ENCODE measurements at places on chromosomes 3 and 15.

GRCh38 chr3:8366219-8366810 is 135.3 kb upstream of the LMCD1 start:
- DNase-seq, result no peak

GRCh38 chr3:13045904-13046568 is 27.2 kb downstream of the IQSEC1 start:
- DNase-seq, result no peak

DNA sequence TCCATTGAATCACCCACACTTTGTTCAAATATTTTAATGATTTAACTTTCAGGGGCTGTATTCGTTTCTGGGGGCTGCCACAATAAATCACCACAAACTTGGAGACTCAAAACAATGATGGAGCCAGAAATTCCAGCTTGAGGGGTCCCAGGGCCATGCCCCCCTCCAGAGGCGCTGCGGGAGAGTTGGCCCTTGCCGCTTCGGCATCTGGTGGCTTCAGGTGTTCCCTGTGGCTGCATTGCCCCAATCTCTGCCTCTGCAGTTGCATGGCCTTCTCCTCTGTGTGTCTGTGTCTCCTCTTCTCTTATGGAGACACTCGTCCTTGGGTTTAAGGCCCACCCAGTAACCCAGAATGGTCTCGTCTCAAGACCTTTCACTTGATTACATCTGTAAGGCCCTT is 144.7 kb downstream of the CHSY1 start:
- DNase-seq, result no peak

DNA sequence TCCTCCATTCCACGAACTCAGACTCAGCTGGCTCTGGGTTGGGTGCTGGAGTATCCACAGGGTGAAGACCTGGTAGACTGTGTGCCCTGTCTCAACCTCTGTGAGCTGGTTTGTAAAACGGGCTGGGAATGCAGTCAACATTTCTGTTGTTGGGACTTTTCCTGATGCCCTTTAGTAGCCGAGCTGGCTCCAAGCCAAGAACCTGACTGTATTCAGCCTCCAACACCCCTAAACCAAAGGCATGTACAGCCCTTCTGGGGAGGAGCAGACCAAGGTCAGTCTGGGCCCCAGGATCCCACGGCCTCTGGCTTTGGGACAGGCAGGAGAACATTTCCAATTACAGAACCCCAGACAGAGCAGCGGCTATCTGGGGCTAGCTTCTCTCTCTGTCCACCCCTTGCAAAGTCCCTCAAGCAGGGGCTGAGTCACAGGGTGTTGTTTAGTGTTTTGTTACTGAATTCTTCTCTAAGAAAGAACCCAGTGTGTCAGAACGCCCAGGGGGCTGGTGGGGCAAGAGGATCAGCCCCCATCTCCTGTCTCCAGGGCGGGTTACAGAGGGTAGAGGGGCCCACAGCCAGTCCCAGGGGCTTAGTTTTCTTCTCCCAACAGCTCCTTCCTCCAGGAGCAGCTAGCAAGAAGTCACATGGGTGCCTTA is 56.8 kb upstream of the SLC6A6 start:
- DNase-seq, result no peak

DNA sequence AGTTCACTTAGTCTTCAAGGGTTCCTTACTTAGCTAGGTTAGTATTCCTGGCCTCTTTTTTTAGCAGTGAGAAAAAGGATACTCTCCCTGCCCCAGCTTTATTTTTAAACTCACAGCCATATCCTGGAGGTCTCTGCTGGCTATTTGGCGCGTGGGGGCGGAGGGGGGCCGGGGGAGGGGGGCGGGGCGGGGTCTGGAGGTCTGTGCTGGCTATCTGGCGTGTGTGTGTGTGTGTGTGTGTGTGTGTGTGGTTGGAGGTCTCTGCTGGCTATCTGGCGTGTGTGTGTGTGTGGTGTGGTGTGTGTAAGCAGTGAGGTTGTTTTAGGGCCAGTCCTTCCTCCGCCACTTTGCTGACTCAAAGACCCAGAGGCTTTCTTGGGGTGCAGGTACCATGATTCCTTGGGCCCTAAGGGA is 579 bp upstream of the PLAAT1 start:
- no peak for DNase-seq

DNA sequence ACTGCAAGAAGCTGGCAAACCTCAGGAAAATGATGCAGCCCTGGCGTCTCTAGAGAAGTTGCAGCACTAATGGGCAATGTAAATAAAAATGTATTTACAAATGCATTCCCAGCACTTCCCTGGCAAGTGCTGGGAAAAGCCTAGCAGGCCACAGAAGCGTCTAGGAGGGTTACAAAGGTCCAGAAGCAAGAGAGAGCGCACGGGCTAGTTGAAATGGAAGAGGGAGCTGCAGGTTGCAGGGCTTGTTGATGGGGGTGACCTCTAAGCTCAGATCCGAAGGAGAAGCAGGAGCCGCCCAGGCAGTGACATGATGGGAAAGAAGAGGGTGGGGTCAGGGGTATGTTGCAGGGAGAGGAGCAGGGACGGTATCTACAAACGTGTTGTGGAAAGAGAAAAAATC is 2.7 kb upstream of the KNL1 start:
- DNase-seq, result no peak

DNA sequence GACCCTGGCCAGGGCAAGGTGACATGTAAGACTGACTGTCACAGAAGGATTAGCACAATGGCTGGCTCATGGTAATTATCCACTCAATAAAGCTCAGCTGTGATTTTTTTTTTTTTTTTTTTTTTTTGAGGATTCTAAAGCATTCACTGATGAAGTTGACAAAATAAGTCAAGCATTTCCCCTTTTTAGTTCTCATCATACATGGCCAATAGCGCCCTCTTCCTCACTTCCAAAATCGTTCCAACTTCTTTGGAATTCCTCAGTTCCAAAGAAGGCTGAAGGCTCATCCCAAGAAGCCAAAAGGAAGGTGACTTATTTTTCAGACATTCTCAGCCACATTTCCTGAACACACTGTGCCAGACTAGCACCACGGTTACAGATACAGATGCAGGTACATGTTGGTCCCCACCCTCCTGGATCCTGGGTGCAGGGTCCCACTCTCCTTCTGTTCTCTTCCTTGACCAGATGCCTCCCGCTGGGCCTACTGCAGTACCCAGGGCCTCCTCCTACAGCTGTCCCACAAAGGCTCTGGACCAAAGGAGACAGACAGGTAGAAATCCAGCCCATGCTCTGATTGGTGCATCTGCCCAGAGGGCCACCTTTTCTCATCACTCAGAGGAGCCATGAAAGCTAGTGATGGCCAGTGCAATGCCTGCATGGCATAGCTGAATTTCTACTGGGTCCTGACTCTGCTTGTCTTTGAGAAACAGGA is 202.6 kb downstream of the UACA start:
- no peak for DNase-seq

- DNase-seq, result no peak
Measured at GRCh38 chr15:38217191-38217595, 35.4 kb upstream of the SPRED1 start.

GRCh38 chr15:101641894-101642293 is 10.3 kb downstream of the TM2D3 start:
- no peak for DNase-seq

DNA sequence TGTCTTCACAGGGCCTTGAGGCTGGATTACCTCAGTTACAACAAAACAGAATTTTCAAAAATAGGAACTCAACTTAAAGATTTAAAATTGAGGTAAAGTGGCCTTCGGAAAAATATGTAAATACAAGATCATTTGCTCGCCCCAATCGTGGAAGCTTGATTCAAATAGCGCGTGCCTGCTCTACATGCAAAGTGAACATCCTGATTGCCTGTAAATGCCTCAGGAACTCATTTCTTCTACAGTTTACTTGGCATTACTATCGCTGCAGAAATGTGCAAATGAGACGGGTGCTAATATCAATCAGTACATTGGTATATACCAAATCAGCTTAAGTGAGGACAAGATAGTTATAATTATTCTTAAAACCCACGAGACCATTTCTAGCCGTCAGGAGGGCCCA is 159.2 kb downstream of the XXYLT1 start:
- no peak for DNase-seq

DNA sequence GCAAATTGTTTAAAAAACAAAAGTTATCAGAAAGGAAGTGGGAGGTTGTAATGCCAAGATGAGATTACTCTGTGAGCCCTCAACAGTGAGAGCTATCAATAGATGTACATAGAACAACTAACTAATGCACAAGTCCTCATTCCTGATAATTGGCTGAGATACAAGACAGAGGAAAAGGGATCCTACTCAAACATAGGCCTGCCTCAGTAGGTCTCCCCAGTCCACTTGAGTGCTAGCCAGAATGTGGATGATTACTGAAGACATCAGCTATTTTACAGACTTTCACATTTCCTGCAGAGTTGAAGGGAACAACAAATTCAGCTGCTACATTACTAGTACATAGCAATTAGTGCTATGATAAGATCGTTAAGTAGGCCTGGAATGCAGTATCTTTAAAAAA is 981.9 kb downstream of the TUSC7 start:
- DNase-seq, result no peak

DNA sequence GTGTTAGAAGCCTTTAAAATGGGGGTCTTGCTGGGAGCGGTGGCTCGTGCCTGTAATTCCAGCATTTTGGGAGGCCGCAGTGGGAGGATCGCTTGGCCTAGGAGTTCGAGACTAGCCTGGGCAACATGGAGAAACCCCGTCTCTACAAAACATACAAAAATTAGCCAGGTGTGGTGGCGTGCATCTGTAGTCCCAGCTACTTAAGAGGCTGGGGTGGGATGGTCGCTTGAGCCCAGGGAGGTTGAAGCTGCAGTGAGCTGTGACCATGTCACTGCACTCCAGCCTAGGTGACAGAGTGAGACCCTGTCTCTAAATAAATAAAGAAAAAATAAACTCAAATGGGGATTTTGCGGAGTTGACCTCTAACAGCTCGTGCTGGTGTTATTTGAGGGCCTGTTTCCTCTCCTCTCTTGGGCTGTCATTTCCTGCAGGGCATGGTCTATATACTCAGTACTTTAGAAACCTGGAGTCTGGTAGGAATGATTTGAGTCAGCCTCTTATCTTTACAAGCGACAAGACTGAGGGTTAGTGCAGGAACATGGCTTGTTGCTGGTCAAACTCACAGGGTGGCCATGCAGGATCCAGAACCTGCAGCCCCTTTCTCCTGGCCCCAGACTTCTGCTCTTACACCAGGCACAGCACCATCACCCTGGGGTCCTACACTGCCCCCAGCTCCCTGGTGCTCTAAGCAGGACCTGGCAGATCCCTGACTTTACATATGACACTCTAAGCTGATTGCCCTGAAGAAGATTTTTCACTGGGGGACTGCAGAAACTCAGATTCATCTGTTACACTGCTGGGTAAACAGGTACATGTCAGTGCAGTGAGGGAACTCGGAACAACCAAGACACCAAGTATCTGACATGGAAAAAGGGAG is 15.1 kb downstream of the EHD4 start:
- no peak for DNase-seq

DNA sequence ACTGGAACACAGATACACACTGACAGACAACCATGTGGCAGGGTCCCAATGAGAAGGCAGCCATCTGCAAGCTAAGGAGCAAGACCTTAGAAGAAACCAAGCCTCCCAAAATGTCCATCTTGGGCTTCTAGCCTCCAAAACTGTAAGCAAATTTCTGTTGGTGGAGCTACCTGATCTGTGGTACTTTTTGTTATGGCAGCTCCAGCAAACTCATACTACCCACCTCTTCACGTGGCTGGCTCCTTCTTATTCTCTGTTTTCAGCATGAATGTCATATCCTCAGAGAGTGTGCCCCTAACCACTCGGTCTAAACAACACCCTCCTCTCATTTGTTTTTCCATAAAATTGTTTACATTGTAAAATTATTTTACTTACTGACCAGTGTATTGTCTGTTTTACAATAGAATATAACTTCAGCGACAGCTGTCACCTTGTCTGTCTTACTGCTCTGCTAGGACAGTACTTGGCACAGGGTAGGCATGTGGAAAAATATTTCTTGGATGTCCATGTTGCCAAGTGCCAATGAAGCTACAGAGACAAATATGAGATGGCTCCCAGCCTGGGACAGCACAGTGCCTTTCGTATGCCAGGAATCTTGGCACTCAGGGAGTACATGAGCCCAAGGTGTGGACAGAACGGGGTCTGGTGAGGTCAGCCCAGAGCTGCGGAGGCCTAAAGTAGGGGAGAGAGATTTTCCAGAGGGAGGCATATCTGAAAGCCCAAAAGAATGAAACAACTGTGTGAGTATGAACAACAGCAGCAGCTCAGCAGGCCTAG is 17.4 kb upstream of the SLC25A36 start:
- no peak for DNase-seq

DNA sequence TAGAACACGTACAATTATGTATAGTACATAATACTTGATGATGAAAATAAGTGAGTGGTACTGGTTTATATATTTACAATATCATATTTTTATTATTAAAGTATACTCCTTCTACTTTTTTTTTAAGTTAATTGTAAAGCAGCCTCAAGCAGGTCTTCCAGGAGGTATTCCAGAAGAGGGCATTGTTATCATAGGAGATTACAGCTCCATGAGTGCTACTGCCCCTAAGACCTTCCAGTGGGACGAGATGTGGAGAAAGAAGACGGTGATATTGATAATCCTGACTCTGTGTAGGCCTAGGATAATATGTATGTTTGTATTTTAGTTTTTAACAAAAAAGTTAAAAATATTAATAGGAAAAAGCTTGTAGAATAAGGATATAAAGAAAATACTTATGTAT is 40.3 kb upstream of the SCN5A start:
- DNase-seq, result no peak

DNA sequence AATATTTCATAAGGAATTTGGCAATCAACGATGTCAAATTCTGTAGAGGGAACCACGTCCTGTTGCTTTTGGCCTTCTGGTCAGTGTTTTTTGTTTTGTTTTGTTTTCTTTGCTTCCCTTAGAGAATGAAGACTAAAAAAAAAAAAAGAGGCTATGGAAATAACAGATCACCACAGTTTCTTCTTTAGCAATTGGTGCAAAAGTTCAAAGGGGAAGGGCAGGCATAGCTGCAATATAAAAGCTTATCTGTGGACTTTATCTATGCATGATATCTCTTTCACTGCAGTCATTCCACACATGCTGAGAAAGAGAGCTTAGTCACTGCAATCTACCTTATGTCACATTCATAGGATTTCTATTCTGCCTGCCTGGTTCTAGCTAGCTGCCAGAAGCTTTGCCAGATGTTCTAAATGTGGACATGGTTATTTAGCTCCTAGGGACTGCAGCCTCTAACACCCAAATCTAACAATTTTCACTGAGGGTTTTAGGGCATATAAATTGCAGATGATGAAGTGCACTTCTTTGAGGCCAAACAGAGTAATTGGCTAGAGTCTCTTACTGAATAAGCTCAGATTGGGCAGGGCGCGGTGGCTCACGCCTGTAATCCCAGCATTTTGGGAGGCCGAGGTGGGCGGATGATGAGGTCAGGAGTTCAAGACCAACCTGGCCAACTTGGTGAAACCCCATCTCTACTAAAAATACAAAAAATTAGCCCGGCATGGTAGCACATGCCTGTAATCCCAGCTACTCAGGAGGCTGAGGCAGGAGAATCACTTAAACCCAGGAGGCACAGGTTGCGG is 637.2 kb downstream of the NTRK3 start:
- DNase-seq, result no peak

DNA sequence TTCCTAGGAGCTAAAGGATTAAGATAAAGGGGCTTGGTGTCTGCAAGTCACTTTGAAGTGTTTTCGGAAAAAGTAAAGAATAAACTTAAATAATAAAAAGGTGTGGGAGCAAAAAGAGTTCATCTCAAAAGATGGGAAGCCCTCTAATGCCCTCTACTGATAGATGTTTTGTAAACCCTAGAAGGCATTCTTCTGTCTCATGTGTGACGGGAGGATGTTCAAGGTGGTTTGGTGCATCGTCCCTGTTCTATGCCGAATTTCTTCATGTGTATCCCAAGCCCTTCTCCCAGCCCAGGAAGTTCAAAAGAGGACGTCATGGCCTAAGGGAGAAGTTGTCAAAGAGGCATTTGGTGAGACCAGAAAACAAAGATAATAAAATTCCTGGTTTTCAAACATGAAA is 37.2 kb downstream of the CCK start:
- no peak for DNase-seq

- no peak for DNase-seq
Measured at GRCh38 chr3:23830869-23831484, 25.2 kb downstream of the UBE2E1 start.
